CD4-positive, CD25-positive, alpha-beta regulatory T cell (primary cell): ENCODE measurements at places on chromosomes 6 and 20. TPM values are rescaled to one million over a fixed set of nuclear protein-coding genes. Genes with fewer than 3 reads are reported as not detected.

Gene BPHL
- 6.8 TPM for total RNA-seq

Gene SLC17A3
- total RNA-seq = not detected

Gene SIGLEC1
- not detected for total RNA-seq

Gene ME1
- not detected for total RNA-seq

Gene HTR1E
- total RNA-seq = not detected

Gene PSMB8
- total RNA-seq = 185 TPM

Gene PXMP4
- 5.3 TPM for total RNA-seq

Gene TUBB2B
- 0.91 TPM for total RNA-seq

Gene IL17F
- 0.64 TPM for total RNA-seq

Gene CUTA
- total RNA-seq = 202 TPM

Gene GSTA3
- not detected for total RNA-seq

Gene LY6G6F
- 1.5 TPM for total RNA-seq

Gene MLN
- not detected for total RNA-seq

Gene CSNK2B
- 141 TPM for total RNA-seq

Gene NAA20
- total RNA-seq = 19.6 TPM

Gene TRIM31
- total RNA-seq = not detected

Gene SYCP2L
- total RNA-seq = not detected
